ENCODE measurements at places on chromosomes 3 and 15.

GRCh38 chr3:131075632-131076328 is 49.1 kb downstream of the NEK11 start:
- DNase-seq, result no peak

- no peak for DNase-seq
These were observed 7.2 kb downstream of the PLD1 start for GRCh38 chr3:171803044-171803443.

DNA sequence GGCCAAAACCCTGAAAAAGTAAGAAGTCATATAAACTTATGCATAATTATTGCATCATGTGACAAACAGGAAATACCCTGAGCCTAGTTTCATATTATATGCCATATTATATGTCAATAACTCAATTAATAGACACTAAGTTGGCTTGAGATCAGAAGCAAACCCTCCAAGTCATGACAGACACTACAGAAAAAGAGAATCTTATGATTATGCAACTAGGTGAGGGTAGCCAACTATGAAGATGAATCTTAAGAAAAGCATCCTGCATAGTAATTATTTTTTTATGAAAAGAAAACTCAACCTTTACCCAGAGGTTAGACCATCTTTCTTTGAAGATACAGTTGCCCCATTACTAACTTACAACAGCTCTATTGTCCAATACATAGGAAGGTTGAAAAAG is 192.4 kb upstream of the VEPH1 start:
- no peak for DNase-seq

DNA sequence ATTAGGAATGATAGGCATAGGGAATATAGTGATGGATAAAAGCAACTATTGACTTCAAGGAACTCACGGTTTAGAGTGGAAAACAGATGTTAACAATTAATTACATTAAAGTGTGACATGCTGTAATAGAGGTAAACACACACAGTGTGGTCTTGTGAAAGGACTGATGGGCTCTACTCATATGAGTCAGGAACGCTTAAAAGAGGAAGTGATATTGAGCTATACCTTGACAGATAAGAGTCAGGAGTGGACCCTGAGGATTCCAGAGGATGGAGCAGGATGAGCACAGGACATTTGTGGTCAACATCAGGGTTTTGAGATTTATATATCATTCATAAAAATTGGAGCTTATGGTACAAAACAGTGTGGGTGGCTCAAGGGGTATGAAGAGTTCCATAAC is 11.0 kb downstream of the EXOG start:
- DNase-seq, result no peak

DNA sequence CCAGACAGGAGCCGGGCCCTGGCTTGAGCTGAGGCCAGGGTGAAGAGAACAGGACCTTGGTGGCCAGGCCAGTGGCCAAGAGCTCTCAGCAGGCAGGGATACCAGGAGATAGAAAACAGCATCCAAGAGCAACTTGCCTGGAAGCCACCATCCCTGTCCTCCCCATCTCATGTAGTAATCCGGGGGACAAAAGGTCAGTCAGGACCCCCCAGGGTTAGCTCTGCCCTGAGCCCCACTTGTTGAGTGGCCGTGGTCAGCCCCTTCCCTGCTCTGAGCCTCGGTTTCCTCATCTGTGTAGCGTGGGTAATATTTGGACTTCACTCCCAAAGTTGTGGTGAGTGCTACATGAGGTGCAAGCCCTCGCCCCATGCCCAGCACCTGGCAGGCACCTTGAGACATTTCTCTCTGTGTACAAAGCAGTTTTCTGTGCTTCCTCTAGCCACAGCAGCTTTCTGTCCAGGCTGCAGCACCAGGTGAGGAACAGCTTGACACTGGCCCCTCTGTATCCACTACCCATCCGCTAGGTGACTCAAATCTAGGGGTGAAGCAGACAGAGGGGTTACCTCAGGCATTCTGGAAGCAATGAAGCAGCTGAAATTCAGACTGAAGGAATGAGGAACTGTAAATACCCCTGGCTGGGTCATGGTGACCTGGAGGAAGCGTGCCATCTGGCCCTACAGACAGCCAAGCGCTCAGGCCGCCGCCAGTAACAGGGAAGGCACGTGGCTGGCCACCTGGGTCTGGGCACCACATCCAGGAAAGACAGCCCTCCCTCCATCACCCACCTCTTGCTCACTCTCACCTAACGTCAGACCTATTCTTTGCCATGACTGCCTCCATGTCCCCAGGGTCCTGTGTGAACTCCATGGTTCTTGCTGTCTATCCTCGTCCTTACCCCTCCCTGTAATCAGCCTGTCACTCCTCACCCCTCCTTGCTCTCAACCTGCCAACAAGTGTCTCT is 6.7 kb downstream of the CISH start:
- no peak for DNase-seq

GRCh38 chr15:92653366-92653765 is 2.2 kb downstream of the FAM174B start:
- DNase-seq, result peak; percentile 48

- DNase-seq, result no peak
These were observed 331.2 kb downstream of the ULK4 start for GRCh38 chr3:41630708-41631107.

GRCh38 chr3:189626286-189626685 is 4.9 kb upstream of the TP63 start:
- no peak for DNase-seq

DNA sequence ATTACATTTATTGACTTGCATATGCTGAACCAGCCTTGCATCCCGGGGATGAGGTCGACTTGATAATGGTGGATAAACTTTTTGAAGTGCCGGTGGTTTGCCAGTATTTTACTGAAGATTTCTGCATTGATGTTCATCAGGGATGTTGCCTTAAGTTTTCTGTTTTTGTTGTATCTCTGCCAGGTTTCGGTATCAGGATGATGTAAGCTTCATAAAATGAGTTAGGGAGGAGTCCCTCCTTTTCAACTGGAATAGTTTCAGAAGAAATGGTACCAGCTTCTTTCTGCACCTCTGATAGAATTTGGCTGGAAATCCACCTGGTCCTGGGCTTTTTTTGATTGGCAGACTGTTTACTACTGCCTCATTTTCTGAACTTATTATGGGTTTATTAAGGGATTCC is 250.8 kb downstream of the TBC1D5 start:
- DNase-seq, result no peak

GRCh38 chr3:125052624-125053303 is 3.0 kb downstream of the HEG1 start:
- peak; percentile 82 for DNase-seq

- no peak for DNase-seq
These were observed 125.2 kb upstream of the CCNL1 start for GRCh38 chr3:157285141-157285540.

DNA sequence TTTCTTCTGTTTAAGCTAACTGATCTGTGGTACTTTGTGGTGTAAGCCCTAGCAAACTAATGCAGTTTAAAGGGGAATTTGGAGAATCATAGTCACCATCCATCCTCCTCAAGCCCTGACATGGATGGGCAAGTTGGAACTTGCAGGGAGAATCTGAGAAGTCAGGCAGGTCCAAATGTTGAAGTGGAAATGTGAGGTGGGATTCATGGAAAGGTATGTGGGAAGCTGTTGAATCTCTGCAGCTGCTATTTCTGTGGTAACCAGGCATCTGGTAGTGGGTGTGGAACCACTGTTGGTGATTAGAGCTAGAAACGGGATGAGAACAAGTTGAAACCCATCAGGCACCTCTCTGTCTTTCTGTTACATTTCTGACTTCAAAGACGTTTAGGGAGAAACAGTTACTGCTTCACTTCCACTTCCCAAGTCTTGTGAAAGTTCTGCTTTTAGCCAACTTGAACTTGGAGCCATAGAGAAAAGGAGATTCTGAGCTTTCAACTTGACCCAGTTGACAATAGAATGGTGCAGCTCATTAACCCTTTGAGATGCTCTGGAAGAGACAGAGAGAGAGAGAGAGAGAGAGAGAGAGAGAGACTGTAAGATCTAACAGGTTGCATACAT is 38.1 kb upstream of the NMNAT3 start:
- DNase-seq, result no peak

- no peak for DNase-seq
These were observed 70.3 kb downstream of the ARNT2 start for GRCh38 chr15:80474224-80475215.
